Colonic mucosa (tissue), 4 donors: ENCODE measurements at places on chromosomes 3 and 15.

- no peak for DNase-seq
- no peaks in the 10 kb centered on the region for H3K4me1 ChIP-seq
- H3K27me3 ChIP-seq, result no peaks in the 10 kb centered on the region
- no peaks in the 10 kb centered on the region for H3K36me3 ChIP-seq
- H3K27ac ChIP-seq, result no peak overlapping the region
- H3K4me3 ChIP-seq, result no peak overlapping the region
These were observed 471.5 kb upstream of the CADM2 start for GRCh38 chr3:84487296-84487695.

- no peak overlapping the region for H3K4me3 ChIP-seq
- no peaks in the 10 kb centered on the region for H3K27me3 ChIP-seq
- H3K4me1 ChIP-seq, result no peaks in the 10 kb centered on the region
- H3K27ac ChIP-seq, result no peak overlapping the region
- no peaks in the 10 kb centered on the region for H3K36me3 ChIP-seq
These were observed 55.5 kb downstream of the BSN start for GRCh38 chr3:49609815-49610214.

DNA sequence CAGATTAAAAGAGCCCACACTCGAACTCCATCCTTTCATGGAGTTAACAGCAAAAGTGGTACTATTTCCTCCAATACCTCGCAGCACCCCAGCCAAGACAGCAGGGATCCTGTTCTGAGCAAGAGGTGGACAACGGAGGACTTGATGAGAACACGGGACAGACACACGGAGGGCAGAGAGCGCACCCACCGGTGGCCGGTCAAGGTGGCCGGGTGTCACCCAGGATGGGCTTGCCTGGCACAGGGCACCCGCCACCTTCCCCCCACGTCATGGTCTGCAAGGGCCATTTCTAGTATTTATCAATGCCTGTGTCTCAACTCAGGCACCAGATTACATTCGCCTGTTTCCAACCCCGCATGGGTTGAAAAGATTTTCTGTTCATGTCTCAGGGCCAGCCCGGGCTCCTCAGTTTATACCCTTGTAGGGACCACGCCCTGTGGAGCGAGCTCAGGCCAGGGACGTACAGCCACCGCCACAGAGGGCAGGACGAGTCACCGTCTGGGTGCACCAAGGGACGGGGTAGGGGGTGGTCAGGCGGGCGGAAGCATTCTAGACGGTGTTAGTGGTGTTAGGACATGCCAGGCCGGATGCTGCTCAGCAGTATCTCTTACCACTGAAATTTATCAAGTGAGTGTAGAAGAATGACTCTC lies 64.2 kb downstream of the CYFIP1 start:
- no peaks in the 10 kb centered on the region for H3K27me3 ChIP-seq
- peaks cover 4% of the 10 kb centered on the region for H3K36me3 ChIP-seq
- H3K4me1 ChIP-seq, result no peaks in the 10 kb centered on the region
- no peak for DNase-seq

DNA sequence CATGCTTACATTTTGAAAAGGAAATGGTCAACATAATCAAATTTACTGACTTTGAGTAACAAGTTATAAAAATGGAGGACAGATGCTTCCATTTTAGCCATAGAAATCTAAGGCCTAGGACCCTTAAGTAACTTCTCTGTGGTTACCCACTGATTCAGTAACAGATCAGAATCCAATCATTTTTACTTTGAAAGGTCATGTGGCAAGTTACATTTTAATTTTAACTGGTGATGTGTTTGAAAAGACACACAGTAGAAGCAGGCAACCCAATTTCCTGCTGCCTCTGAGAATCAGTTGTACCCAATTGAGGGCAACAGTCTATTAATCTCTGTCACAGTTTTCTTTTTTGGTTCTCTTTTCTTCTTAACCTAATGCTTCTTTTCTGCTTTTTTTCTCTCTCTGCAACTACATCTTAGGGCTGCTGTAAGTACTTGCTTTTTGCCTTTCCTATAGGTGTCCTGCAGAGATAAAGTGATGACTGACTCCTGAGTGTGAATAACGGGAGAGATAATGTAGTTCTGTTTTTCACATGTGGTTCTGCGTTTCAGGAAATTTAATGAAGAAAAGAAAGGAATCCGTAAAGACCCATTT lies 3.3 kb downstream of the ZWILCH start:
- no peaks in the 10 kb centered on the region for H3K4me1 ChIP-seq
- H3K36me3 ChIP-seq, result no peaks in the 10 kb centered on the region
- no peak for DNase-seq
- no peak overlapping the region for H3K4me3 ChIP-seq
- no peaks in the 10 kb centered on the region for H3K27me3 ChIP-seq

DNA sequence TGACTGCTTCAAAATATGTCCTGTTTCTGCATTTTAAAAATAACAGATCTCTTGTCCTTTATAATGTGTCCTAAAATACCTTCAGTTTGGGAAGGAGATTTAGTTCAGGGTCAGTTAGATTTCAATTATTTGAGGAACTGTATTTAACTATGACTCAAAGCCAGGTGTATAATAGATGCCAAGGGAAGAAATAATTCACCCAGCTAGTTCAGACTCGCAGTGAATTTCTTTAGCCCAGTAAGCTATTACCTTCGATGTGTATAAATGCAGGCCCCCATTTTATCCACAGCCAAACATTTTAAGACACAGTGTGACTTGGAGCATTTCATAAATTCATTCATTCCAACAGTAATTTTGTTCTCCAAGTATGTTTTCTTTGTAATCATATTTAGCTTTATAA lies 458.0 kb downstream of the ZNF385D start:
- no peaks in the 10 kb centered on the region for H3K36me3 ChIP-seq
- no peak overlapping the region for H3K27ac ChIP-seq
- H3K4me1 ChIP-seq, result no peaks in the 10 kb centered on the region
- DNase-seq, result no peak
- no peaks in the 10 kb centered on the region for H3K27me3 ChIP-seq

DNA sequence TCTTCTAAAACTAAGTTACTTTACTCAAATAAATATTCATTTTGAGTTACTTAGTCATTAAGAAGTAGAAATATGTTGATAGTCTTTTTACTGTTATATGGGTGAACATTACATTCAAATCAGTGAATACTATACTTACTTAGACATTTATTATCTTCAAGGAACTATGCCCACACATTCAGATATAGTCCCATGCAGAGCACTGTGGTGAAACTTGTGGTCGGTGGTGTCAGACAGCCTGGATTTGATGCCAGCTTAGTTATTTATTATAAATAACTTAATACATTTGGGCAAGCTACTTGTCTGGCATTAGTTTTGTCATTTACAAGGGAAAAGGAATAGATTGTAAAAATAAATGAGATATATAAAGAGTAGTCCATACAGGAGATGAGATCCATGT lies 149.5 kb downstream of the RAP2B start:
- H3K36me3 ChIP-seq, result no peaks in the 10 kb centered on the region
- H3K27me3 ChIP-seq, result no peaks in the 10 kb centered on the region
- H3K27ac ChIP-seq, result no peak overlapping the region
- no peak overlapping the region for H3K4me3 ChIP-seq

DNA sequence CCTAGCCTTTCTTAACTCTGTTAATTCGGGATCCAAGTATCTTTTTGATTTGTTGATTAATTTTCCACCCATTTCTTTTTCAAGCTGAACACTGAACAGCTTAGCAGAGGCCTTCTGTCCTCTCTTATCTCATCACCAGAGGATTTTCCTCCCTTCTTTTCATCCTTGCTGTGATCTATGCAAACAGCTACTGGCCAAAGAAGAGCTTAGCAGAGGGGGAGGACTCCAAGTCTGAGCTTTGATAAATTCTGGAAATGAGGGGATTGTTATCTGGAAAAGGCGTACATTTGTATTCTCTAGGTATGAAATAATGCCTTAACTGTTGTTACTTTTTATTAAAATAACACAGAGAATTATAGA lies 13.4 kb downstream of the DZIP3 start:
- H3K27me3 ChIP-seq, result no peaks in the 10 kb centered on the region
- no peak overlapping the region for H3K4me3 ChIP-seq
- no peak overlapping the region for H3K27ac ChIP-seq
- no peaks in the 10 kb centered on the region for H3K36me3 ChIP-seq
- no peaks in the 10 kb centered on the region for H3K4me1 ChIP-seq

- H3K36me3 ChIP-seq, result no peaks in the 10 kb centered on the region
- no peaks in the 10 kb centered on the region for H3K27me3 ChIP-seq
These were observed 25.0 kb downstream of the LIPH start for GRCh38 chr3:185527364-185527763.

GRCh38 chr3:62370112-62370857 lies 3.1 kb downstream of the FEZF2 start:
- H3K36me3 ChIP-seq, result no peaks in the 10 kb centered on the region
- H3K27ac ChIP-seq, result no peak overlapping the region
- H3K27me3 ChIP-seq, result peaks cover 89% of the 10 kb centered on the region
- no peak for DNase-seq
- no peak overlapping the region for H3K4me3 ChIP-seq

GRCh38 chr3:122714273-122714672 lies 33.6 kb downstream of the PARP14 start:
- no peak for DNase-seq
- H3K36me3 ChIP-seq, result peaks cover 18% of the 10 kb centered on the region
- no peak overlapping the region for H3K27ac ChIP-seq
- H3K4me3 ChIP-seq, result no peak overlapping the region

DNA sequence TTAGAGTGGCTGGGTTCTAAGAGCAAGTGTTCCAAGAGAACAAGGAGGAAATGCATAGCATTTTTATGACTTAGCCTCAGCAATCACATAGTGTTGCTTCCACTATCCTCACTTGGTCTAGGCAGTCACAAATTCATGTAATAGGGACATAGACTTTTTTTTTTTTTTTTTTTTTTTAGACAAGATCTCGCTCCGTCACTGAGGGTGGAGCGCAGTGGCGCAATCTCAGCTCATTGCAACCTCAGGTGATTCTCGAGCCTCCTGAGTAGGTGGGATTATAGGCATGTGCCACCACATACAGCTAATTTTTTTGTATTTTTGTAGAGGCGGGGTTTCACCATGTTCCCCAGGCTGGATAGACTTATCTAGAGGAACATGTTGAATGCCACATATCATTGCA lies 4.7 kb upstream of the GNB4 start:
- H3K27me3 ChIP-seq, result no peaks in the 10 kb centered on the region
- DNase-seq, result no peak
- no peak overlapping the region for H3K27ac ChIP-seq
- no peaks in the 10 kb centered on the region for H3K4me1 ChIP-seq
- H3K4me3 ChIP-seq, result no peak overlapping the region
- no peaks in the 10 kb centered on the region for H3K36me3 ChIP-seq

DNA sequence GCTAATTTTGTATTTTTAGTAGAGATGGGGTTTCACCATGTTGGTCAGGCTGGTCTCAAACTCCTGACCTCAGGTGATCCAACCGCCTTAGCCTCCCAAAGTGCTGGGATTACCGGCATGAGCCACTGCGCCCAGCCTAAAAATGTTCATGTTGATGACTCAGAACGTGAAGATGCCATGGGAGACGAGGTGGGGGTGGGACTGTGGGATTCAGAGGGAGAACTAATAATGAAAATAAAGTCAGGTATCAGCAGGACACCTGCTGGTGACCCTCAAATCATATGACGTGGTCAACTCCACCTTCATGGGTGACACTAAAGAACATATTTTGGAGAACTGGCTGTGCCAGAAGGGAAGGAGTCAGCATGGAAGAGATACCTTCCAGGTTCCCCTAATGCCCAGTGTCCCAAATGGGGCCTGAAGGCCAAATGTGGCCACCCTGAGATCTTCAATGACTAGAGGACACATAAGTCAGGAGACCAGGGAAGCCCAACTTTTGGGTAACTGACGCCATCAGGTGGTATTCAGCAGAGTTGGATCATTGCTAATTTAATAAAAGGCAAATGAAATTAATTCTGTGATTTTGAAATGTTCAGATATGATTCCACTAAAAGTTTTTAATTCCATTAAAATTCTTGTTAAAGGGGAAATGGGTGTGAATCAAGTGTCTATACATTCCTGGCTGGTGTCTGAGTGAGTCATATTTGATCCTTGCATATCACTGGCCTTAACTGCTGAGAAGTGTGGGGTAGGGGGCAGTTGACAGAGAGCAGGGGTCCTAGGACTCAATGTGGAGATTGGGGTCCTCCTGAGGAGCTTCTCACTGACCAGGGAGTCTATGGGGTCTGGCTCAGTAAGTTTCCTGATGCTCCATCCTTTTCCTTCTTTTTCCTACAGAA lies 88.6 kb upstream of the GSK3B start:
- H3K36me3 ChIP-seq, result no peaks in the 10 kb centered on the region
- H3K4me1 ChIP-seq, result no peaks in the 10 kb centered on the region
- DNase-seq, result no peak
- H3K27ac ChIP-seq, result no peak overlapping the region
- no peaks in the 10 kb centered on the region for H3K27me3 ChIP-seq

DNA sequence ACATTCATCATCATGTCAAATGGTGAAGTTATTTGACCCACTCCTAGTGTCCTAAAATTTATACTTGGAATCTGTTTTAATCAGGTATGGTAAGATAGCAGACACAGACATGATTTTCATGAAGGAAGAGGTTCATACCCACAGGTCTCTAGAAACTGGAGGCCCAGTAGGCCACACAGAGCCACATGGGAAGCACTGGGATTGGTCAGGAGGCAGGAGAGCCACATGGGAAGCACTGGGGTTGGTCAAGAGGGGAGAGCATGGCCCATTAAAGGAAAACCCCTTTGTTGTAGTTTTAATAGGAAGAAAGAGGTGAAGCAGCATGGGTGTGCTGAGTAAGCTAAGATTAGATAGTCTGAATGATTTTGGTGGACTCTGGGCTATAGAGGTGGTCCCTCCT lies 356.9 kb downstream of the MFSD1 start:
- no peak overlapping the region for H3K27ac ChIP-seq
- peaks cover 3% of the 10 kb centered on the region for H3K4me1 ChIP-seq
- no peak for DNase-seq
- no peaks in the 10 kb centered on the region for H3K36me3 ChIP-seq
- no peaks in the 10 kb centered on the region for H3K27me3 ChIP-seq

GRCh38 chr3:50294089-50294488 lies 1.9 kb upstream of the IFRD2 start:
- H3K36me3 ChIP-seq, result no peaks in the 10 kb centered on the region
- no peak overlapping the region for H3K4me3 ChIP-seq
- H3K27me3 ChIP-seq, result no peaks in the 10 kb centered on the region
- no peak for DNase-seq

GRCh38 chr15:56165234-56165633 lies 78.4 kb downstream of the RFX7 start:
- H3K27me3 ChIP-seq, result no peaks in the 10 kb centered on the region
- no peak overlapping the region for H3K4me3 ChIP-seq
- H3K36me3 ChIP-seq, result no peaks in the 10 kb centered on the region
- no peak overlapping the region for H3K27ac ChIP-seq
- no peaks in the 10 kb centered on the region for H3K4me1 ChIP-seq

- H3K27me3 ChIP-seq, result no peaks in the 10 kb centered on the region
- H3K36me3 ChIP-seq, result no peaks in the 10 kb centered on the region
- no peak overlapping the region for H3K27ac ChIP-seq
These were observed 60.3 kb downstream of the SLC6A6 start for GRCh38 chr3:14462738-14463137.
